ENCODE measurements at places on chromosomes 11 and 22.

DNA sequence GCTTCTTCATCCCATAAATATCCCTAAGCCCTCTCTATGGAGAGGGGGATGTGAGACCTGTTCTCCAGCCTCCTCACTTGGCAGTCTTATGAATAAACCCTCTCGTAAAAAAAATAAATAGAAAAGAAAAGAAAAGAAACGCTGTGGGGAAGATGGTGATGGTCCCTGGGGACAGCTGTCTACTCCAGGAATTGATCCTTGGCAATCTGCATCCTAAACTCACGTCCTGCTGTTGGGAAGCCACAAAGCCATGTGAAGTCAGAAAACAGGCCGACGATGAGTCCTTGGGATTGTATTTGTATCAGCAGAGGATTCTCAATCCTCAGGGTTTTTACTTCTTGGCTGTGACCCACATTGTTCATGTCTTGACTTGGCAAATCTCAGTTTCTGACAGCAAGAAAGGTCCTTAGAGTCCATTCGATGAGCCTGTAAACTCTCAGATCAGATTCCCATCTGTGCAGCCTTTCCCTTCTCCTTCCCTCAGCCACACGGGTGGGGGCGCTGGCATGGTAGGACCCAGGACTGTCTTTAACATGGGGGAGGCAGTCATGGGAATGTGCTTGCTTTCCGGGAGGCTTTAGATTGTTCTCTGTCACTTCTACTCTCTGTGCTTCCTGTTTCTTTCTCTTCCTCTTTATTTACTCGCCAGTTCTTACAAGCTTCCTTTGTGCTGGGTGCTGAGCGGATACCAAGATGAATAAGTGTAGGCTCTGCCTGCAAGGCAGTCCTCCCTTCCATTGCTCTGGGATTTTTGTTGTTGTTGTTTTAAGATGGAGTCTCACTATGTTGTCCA, 24.9 kb downstream of the TCP11L1 start:
- DNase-seq = no peak

GRCh38 chr11:18243783-18244362, 4.6 kb downstream of the SAA2 start:
- DNase-seq = no peak

DNA sequence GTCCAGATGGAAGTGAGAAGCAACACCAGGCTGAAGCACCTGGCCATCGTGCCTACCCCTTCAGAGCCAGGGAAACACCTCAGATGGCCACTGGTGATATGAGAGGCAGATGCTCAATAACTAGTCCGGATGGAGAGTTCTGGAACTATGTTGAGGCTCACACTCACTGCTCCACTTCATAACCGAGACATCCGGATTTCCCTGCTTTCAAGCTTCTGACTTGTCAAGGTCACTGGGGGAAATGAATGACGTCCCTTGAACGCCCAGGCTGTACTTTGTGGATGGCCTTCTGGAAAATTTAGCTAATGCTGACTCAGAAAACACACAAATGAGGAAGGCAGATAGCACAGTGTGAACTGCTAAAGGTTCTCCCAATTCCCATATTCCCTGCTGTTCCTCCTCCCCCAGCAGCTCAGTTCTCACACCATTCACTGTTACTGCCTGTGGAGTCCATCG, at the start of gene LYVE1:
Gene LYVE1 (minus strand): TSS at position 180 of the 456 bp plus-strand sequence. CDS start 133 bp downstream, at position 47.
- DNase-seq = no peak

DNA sequence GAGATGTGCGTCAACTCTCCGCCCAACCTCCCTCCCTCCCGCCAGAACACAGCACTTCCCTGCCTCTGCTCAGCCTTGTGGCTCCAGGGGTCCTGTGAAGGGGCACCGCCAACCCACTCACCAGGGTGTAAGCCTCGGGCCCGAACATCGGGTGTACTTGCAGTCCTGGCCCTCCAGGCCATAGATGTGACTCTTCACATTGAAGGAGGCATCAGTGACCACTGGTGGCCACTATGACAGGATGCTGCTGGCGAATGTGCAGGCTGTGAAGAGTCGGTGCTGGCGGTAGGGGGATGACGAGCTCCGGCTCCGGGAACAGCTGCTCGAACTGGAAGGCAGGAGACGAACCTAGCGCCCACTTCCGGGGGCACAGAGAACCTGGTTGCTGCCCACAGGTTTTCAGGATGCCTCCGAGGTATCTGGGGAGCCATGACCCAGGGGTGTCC, 97.4 kb downstream of the MED15 start:
- no peak for DNase-seq

DNA sequence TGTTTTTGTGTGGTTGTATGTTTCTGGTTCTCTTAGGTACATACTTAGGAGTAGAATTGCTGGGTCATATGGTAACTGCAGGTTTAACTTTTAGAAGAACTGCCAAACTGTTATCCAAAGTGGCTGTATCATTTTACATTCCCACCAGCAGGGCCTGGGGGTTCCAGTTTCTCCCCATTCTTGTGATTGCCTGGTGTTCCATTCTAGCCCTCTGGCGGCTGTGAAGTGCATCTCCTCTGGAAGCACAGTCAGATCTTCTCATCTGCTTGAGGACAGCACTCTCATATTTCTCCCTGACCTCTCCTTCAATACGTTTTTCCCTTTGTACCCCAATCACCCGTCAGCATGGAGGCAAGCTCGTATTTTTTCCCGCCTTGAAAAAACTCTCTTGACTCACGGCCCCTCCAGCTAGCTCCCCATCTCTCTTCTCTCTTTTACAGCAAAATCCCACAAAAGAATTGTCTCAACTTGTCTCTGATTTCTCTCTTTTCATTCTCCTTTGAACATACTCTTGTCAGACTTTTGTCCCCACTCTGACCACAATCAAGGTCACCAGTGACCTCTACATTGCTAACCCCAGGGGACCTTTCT, 56.8 kb upstream of the THY1 start:
- DNase-seq = peak; percentile 47

DNA sequence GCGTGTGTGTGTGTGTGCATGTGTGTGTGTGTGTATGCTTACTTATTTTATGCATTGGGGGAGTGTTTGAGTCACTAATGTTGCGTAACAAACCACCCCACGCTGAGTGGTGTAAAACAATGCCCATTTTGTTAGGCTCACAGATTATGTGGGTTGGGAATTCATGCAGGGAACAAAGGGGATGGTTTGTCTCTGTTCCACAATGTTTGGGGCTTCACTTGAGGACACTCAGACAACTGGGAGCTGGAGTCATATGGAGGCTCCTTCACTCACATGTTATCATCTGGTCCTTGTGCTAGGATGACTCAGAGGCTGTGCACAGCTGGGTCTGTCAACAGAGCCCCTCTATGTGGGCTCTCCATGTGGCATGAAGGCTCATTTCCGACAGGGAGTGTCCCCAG, 51.3 kb upstream of the LARGE1 start:
- no peak for DNase-seq

All from HuH-7.5 (cell line).